ENCODE measurements at places on chromosomes 4 and X.

- peak; percentile 63 for DNase-seq
Measured at GRCh38 chr4:165994701-165995100, 121.7 kb downstream of the TLL1 start.

GRCh38 chr4:90951037-90951436 lies 823.8 kb downstream of the CCSER1 start:
- DNase-seq, result peak; percentile 22

GRCh38 chrX:30652527-30653414 lies 452 bp upstream of the GK start:
- DNase-seq, result peak; percentile 88

DNA sequence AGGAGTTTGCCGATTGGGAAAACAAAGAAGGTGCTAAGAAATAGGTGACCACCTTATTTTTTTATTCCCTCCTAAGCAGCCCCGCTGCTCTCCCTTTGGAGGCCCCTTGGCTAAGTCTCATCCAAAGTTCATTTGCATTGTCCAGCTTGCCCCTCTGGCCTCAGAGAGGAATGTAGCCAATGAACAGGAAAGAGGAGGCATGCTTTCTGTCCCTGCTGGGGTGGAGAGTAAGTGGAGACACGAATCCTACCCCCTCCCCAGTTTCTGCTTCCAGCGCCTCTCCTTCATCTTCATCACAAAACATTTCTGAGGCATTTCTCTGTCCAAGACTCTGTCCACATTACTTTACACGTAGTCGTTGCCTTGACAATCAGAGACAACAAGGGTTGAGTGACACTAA lies 38.7 kb downstream of the NLGN3 start:
- DNase-seq, result no peak

GRCh38 chr4:40311811-40312346 lies 23.3 kb upstream of the CHRNA9 start:
- DNase-seq, result no peak

GRCh38 chrX:45912316-45912715 lies 632.9 kb downstream of the ZNF674 start:
- no peak for DNase-seq

GRCh38 chr4:5471691-5472090 lies 236.7 kb downstream of the EVC2 start:
- DNase-seq, result no peak

DNA sequence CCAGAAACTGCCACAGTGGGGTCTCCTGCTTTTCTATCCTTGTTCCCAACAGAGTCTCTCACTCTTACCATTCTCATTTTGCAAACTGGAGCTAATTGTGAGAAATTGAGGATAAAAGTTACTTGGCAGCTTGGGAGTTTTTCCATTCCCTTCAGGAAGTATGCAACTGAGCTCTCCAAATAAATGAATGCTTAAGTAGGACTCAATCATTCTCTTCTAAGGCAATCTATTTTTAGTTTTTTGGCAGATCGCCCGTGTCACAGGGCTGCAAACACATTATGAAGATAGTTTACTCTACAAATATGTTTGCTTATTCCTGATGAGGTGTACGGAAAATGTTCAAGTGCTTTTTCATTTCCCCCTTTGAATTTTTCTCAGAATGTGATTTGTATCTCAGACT lies 5.3 kb downstream of the ASB11 start:
- DNase-seq, result peak; percentile 29

- DNase-seq, result no peak
Measured at GRCh38 chrX:51874123-51874522, 19.3 kb upstream of the MAGED1 start.

DNA sequence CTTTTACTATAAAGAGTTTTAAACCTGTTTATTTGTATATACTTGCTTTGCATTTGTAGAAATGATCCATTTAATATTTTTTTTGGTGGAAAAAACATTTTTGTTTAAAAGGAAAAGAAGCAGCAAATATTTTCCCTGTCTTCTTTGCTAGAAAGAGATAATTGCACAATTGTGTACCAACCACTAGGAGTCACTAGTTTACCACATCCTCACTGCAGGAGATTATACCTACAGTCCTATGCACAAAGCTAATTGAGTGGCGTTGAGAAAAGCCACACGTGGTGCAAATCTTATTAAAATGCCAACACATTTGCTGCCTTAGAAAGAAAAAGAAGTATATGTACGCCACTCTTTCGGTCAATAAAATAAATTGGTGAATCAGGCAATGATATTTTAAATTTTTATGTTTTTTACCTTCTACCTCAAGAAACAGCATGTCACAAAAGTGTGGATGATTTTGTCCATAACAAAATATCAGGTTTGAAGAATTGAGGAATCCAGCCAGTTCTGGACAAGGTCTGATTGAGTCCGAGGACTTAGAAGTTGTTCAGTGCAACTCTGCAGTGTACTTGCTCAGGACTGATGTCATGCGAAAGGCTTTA lies 102.9 kb downstream of the GRXCR1 start:
- DNase-seq, result peak; percentile 9

DNA sequence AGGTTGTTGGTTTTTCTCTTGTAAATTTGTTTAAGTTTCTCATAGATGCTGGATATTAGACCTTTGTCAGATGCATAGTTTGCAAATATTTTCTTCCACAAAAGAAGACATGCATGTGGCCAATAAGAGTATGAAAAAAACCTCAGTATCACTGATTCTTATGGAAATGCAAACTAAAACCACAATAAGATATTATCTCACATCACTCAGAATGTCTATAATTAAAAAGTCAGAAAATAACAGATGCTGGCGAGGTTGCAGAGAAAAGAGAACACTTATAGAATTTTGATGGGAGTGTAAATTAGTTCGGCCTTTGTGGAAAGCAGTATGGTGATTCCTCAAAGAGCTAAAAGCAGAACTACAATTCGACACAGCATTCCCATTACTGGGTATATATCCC lies 1355.6 kb downstream of the FAM133A start:
- DNase-seq, result no peak

GRCh38 chr4:125517831-125518230 lies 203.1 kb downstream of the FAT4 start:
- no peak for DNase-seq

- no peak for DNase-seq
Measured at GRCh38 chr4:36574816-36575215, 293.4 kb downstream of the DTHD1 start.

DNA sequence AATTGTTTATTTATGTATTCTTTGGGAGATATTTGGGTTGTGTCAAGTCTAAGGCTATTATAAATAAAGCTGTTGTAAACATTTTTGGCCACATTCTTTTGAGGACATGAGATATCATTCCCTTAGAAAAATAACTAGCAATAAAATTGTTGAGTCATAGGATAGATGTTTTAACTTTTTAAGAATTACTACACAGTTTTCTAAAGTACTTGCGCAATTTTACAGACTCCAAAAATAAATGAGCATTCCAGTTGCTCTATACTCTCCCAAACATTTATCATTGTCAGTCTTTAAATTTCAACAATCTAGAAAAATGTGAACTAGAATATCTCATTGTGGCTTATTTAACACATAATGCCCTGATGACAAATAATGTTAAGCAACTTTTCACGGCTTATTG lies 189.1 kb upstream of the ADGRL3 start:
- DNase-seq, result peak; percentile 35

- DNase-seq, result no peak
Measured at GRCh38 chr4:20813700-20814099, 113.4 kb downstream of the PACRGL start.

- no peak for DNase-seq
Measured at GRCh38 chr4:186689476-186689875, 34.2 kb downstream of the FAT1 start.

- peak; percentile 37 for DNase-seq
Measured at GRCh38 chrX:136577552-136577951, 45.5 kb downstream of the VGLL1 start.

GRCh38 chrX:17039826-17040225 lies 93.4 kb downstream of the REPS2 start:
- DNase-seq, result no peak

GRCh38 chr4:76990288-76991080 lies 40.9 kb downstream of the SEPTIN11 start:
- DNase-seq, result peak; percentile 95

- DNase-seq, result no peak
Measured at GRCh38 chrX:124194199-124194598, 138.3 kb upstream of the TEX13D start.

- DNase-seq, result no peak
Measured at GRCh38 chrX:9884031-9884779, 83.0 kb upstream of the CLDN34 start.

GRCh38 chr4:167136270-167136669 lies 98.0 kb downstream of the SPOCK3 start:
- no peak for DNase-seq

- DNase-seq, result peak; percentile 66
Measured at GRCh38 chr4:85715991-85716737, 241.2 kb downstream of the ARHGAP24 start.

GRCh38 chrX:1165535-1166196 lies 46.8 kb downstream of the CRLF2 start:
- DNase-seq, result peak; percentile 44

GRCh38 chr4:114752391-114753165 lies 154.0 kb downstream of the UGT8 start:
- peak; percentile 34 for DNase-seq

- DNase-seq, result no peak
Measured at GRCh38 chr4:28548594-28548993, 1688.0 kb downstream of the STIM2 start.

GRCh38 chr4:180734753-180735432 lies 1508.3 kb upstream of the TENM3 start:
- no peak for DNase-seq

DNA sequence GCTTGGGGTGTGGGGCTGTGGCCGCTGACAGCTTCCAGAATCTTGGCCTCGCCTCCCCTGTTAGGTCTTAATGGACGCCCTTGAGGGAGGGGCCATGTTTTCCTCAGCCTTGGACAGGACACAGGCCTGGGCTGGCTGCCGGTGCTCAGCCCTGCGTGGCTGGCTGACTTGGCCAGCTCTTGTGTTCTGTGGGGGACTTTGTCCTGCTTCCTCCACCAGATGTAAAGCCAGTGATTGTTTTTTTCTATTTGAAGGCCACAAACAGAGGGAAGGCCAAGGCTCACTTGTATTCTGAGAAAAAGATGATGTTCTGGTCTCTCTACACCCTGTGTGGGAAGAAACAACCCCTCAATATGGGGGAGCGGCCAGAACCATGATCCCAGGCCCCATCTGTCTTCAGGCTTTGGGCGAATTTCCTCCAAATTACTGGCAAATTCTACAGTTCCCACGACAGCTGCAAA lies 71.3 kb downstream of the HTRA3 start:
- no peak for DNase-seq

- DNase-seq, result no peak
Measured at GRCh38 chr4:6625256-6625655, 15.2 kb upstream of the MRFAP1 start.

DNA sequence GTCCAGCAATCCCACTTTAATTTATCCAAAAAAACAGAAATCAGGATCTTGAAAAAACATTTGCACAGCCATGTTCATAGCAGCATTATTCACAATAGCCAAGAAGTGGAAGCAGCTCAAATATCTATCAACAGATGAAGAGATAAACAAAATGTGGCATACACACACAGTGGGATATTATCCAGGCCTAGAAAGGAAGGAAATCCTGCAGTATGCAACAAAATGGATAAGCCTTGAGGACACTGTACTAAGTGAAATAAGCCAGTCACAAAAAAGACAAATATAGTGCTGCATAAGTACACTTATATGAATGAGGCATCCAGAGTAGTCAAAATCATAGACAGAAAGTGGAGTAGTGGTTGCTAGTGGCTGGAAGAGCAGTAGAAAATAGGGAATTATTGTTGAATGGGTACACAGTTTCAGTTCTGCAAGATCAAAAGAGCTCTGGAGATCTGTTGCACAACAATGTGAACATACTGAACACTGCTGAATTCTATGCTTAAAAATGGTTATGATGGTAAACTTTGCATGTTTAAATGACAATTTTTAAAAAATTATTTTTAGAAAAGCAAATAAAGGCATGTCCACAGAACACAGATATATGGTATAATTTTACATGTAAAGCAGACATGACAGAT lies 25.6 kb downstream of the CHM start:
- no peak for DNase-seq

GRCh38 chr4:4492161-4492847 lies 49.5 kb downstream of the STX18 start:
- peak; percentile 72 for DNase-seq

- peak; percentile 6 for DNase-seq
Measured at GRCh38 chrX:139691493-139691842, 16.5 kb downstream of the MCF2 start.

DNA sequence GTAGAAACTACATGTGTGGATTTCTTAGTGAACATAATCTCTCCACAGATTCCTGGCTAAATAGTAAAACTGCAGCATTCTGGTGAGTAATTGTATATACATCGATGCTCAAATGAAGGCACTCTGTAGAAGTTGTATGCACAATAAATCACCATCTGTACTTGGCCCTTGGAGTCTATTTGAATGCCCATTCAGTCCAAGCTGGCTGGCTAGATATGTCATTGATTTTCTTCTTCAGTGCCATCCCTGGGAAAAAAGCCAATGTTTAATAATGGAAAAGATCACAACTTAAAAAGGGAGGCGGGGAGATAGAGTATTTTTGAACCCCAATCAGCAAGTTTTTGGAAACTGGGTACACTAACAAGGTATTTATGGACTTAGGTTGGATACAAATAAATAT lies 381.0 kb upstream of the TEX13C start:
- no peak for DNase-seq

DNA sequence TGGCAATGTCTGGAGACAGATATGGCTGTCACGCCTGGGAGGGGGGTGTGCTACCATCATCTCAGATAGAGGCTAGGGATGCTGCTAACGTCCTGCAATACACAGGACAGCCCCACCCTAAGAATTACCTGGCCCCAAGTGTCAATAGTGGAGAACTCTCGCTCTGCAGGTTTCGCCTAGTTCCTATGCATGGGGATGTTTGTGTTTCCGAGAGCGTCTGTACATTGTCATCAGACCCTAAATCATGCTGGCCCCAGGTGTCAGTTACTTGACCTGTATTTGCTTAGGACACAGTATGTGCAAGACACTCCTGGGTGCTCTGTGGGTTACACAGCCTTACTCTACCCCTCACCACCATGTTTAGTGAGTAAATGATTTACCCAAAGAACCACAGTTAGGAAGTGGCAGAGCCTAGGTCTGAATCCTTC lies 90.8 kb downstream of the AFF1 start:
- DNase-seq, result no peak

DNA sequence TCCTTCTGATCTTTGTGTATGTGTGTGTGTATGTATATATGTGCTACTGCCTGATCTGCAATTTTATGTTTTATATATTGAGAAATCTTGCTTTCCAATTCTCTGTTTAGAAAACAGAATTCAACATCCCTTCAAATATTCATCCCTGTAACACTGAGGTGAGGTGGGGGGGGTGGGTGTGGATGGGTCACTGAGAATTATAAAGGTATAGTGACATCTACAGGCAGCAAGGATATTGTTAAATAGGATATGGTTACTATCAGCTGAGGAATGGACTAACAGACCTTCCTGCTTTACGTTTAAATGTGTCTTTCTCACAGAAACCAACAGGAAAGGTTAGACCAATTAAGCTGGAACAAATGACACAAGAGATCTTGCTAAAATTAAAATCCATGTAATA lies 19.0 kb upstream of the MAGEB2 start:
- peak; percentile 12 for DNase-seq

- no peak for DNase-seq
Measured at GRCh38 chrX:259692-260355, 21.4 kb upstream of the PLCXD1 start.

Data from fibroblast of skin of back (primary cell).